ENCODE measurements at places on chromosomes 12 and 14.
A peak's percentile ranks its signal among the peaks of the same experiment; 100 is the strongest.

GRCh38 chr14:91075553-91075952, 15.1 kb upstream of the RPS6KA5 start:
- DNase-seq, result no peak

GRCh38 chr12:43806737-43807072, 588 bp upstream of the TWF1 start:
- no peak for DNase-seq

DNA sequence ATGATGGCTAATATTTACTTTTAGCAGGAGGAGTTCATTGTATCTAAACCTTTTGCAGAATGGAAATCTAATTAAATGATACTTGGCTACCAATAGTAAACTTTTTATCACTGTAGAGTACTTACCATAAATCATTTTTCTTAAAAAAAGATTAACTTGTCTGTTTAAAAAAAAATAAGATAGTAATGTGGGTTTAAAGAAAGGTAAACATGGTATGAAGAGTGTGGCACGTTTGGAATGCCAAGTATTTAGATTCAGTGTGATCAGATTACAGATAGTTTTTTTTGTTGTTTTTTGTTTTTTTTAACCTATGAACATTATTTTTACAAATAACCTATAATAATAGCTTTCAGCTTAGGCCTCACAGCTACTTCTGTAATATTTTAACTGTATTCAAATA, 25.8 kb downstream of the KTN1 start:
- no peak for DNase-seq

GRCh38 chr12:4763549-4763948, 43.3 kb downstream of the GALNT8 start:
- peak; percentile 26 for DNase-seq

GRCh38 chr12:69348162-69348938, at the start of gene LYZ:
LYZ (plus strand) TSS chr12:69348381; CDS start chr12:69348409, 28 bp downstream.
- DNase-seq, result peak; percentile 31

Measured in SW480 (cell line).